Cardiac ventricle fibroblast (primary cell): ENCODE measurements at places on chromosomes 5 and 9. TPM values are rescaled to one million over a fixed set of nuclear protein-coding genes. Genes with fewer than 3 reads are reported as not detected.

Gene HAVCR1
- not detected in 2 replicates for total RNA-seq

Gene SIT1
- not detected in 2 replicates for total RNA-seq

Gene PHF24
- total RNA-seq: 0.05 and 0.06 TPM in 2 replicates

Gene CDC25C
- total RNA-seq: 0.83 and 0.94 TPM in 2 replicates

Gene CFAP90
- 0.37 TPM in 1 of 2 replicates, not detected in the other for total RNA-seq

Gene PDLIM4
- 18.8 and 43.8 TPM in 2 replicates for total RNA-seq

Gene PCDHB13
- total RNA-seq: 1.4 and 1.7 TPM in 2 replicates

Gene QRFP
- total RNA-seq: not detected in 2 replicates

Gene GNAQ
- 23.9 and 24.7 TPM in 2 replicates for total RNA-seq

Gene RBM22
- 32.4 and 37.4 TPM in 2 replicates for total RNA-seq

Gene LHX6
- total RNA-seq: 0.05 and 0.81 TPM in 2 replicates

Gene GPR151
- total RNA-seq: not detected in 2 replicates

Gene TRIM36
- 0.12 TPM in 1 of 2 replicates, not detected in the other for total RNA-seq

Gene ARHGEF39
- total RNA-seq: 0.19 and 0.34 TPM in 2 replicates

Gene PCDHA13
- total RNA-seq: 0.39 TPM in 1 of 2 replicates, not detected in the other

Gene FBP2
- not detected in 2 replicates for total RNA-seq

Gene MUSK
- 0.05 and 0.06 TPM in 2 replicates for total RNA-seq

Gene BTNL3
- total RNA-seq: not detected in 2 replicates

Gene FTMT
- total RNA-seq: not detected in 2 replicates

Gene WHRN
- total RNA-seq: 1.5 and 2.9 TPM in 2 replicates

Gene PCDHB10
- 0.56 and 1.2 TPM in 2 replicates for total RNA-seq
